ENCODE measurements at places on chromosomes 13 and 19. TPM values are rescaled to one million over a fixed set of nuclear protein-coding genes. Genes with fewer than 3 reads are reported as not detected.

- H3K27me3 ChIP-seq: no peaks in the 10 kb centered on the region
- peak overlapping the region; percentile 73 for H3K4me3 ChIP-seq
- H3K27ac ChIP-seq: peak overlapping the region; percentile 53
- DNase-seq: no peak
Observed at GRCh38 chr19:18118420-18119012, 20.9 kb downstream of the MAST3 start.

DNA sequence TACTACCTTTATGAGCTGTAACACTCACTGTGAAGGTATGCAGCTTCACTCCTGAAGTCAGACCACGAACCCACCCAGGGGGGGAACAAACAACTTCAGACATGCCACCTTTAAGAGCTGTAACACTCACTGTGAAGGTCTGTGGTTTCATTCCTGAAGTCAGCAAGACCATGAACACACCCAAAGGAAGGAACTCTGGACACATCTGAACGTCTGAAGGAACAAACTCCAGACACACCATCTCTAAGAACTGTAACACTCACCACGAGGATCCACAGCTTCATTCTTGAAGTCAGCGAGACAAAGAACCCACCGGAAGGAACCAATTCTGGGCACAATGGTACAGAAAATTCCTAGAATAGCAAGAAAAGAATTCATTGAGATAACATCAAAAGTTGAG, 1796.5 kb upstream of the MIR17HG start:
- H3K27ac ChIP-seq: no peak overlapping the region
- H3K27me3 ChIP-seq: no peaks in the 10 kb centered on the region
- H3K36me3 ChIP-seq: no peaks in the 10 kb centered on the region
- H3K4me1 ChIP-seq: no peaks in the 10 kb centered on the region
- H3K4me3 ChIP-seq: no peak overlapping the region
- DNase-seq: no peak

GRCh38 chr19:57587529-57587928, 3.6 kb downstream of the ZIK1 start:
- no peaks in the 10 kb centered on the region for H3K27me3 ChIP-seq
- H3K4me3 ChIP-seq: no peak overlapping the region
- no peak overlapping the region for H3K27ac ChIP-seq
- peaks cover 5% of the 10 kb centered on the region for H3K4me1 ChIP-seq
- H3K36me3 ChIP-seq: peaks cover 25% of the 10 kb centered on the region

GRCh38 chr13:99655351-99656091, 154.2 kb downstream of the TM9SF2 start:
- no peak for DNase-seq
- no peak overlapping the region for H3K4me3 ChIP-seq
- H3K4me1 ChIP-seq: no peaks in the 10 kb centered on the region
- H3K27ac ChIP-seq: no peak overlapping the region

- no peaks in the 10 kb centered on the region for H3K4me1 ChIP-seq
- peaks cover 11% of the 10 kb centered on the region for H3K27me3 ChIP-seq
- DNase-seq: no peak
- no peaks in the 10 kb centered on the region for H3K36me3 ChIP-seq
Observed at GRCh38 chr13:24672141-24673132, 7.8 kb upstream of the ATP12A start.

Gene FAM124A
- total RNA-seq: 0.91 TPM

Gene RASIP1
- 9.7 TPM for total RNA-seq
